ENCODE measurements at places on chromosomes 2 and 18.

DNA sequence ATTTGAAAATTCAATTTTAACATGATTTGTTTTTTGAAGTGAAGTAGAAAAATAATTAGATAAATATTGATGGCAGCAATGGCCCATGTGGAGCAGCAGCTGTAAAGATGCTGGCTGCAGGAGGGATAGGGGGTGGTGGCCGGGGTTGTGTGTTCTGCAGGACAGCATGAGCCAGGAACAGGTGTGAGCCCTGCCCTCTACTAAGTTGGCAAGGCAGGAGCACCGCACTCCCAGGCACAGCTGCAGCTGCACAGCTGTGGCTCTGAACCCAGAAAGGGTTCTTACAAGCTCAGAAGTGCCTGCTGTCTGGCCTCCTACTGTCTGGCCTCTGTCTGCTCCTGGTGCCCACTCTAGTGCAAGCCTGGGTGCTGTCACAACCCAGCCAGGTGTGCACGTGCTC, 10.0 kb upstream of the DUSP19 start:
- no peaks in the 10 kb centered on the region for H3K36me3 ChIP-seq
- no peak for DNase-seq
- H3K27me3 ChIP-seq, result peaks cover 10% of the 10 kb centered on the region
- no peak overlapping the region for H3K4me3 ChIP-seq

DNA sequence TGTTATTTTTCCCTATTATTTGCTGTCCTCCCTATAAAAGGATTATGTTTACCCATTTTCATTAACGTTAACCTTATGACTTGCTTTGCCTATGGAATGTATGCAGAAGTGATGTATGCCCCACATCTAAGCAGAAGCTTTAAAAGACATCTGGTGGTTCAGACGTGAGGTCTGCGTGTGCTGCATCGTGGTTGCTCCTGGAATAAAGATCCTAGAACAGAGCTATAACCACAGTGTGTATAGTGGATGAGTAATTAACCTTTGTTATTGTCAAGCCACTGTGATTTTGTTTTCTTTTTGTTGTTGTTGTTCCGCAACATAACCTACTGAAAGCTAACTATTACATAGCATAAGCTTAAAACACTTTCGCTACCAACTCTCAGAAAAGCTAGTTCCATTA, 20.9 kb upstream of the CFAP36 start:
- no peak for DNase-seq
- peaks cover 15% of the 10 kb centered on the region for H3K4me1 ChIP-seq
- no peaks in the 10 kb centered on the region for H3K36me3 ChIP-seq
- H3K4me3 ChIP-seq, result no peak overlapping the region
- no peak overlapping the region for H3K27ac ChIP-seq

- H3K27ac ChIP-seq, result no peak overlapping the region
- H3K27me3 ChIP-seq, result no peaks in the 10 kb centered on the region
- DNase-seq, result no peak
- peaks cover 21% of the 10 kb centered on the region for H3K4me1 ChIP-seq
- H3K36me3 ChIP-seq, result peaks cover 7% of the 10 kb centered on the region
These were observed 102.9 kb downstream of the SLC39A10 start for GRCh38 chr2:195759877-195760276.

- peaks cover 2% of the 10 kb centered on the region for H3K27me3 ChIP-seq
- H3K27ac ChIP-seq, result no peak overlapping the region
- no peak for DNase-seq
- peaks cover 8% of the 10 kb centered on the region for H3K36me3 ChIP-seq
These were observed 33.5 kb downstream of the GALNT5 start for GRCh38 chr2:157291018-157291417.

DNA sequence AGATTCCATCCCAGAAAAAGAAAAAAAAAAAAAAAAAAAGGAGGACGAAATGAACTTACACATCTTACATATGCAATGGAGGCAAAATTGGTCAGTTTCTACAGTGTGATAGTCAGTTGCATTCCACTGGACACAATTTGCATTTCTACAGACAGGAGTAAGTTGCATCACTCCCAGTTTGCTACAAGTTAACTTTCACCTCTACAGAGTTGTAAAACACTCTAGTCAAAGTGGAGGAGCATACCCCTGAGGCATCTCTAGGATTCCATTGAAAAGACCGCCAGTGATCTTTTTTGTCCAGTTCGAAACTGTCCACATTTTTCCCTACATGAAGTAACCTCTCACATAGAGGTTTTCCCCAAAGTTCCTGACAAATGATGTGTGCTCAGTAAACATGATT, 202.8 kb downstream of the VAPA start:
- no peak for DNase-seq
- no peak overlapping the region for H3K4me3 ChIP-seq
- H3K4me1 ChIP-seq, result peaks cover 10% of the 10 kb centered on the region
- H3K27ac ChIP-seq, result no peak overlapping the region
- peaks cover 28% of the 10 kb centered on the region for H3K27me3 ChIP-seq
- no peaks in the 10 kb centered on the region for H3K36me3 ChIP-seq

Data from HFFc6 (cell line).